ENCODE measurements at places on chromosomes 6 and 20. TPM values are rescaled to one million over a fixed set of nuclear protein-coding genes. Genes with fewer than 3 reads are reported as not detected.

DNA sequence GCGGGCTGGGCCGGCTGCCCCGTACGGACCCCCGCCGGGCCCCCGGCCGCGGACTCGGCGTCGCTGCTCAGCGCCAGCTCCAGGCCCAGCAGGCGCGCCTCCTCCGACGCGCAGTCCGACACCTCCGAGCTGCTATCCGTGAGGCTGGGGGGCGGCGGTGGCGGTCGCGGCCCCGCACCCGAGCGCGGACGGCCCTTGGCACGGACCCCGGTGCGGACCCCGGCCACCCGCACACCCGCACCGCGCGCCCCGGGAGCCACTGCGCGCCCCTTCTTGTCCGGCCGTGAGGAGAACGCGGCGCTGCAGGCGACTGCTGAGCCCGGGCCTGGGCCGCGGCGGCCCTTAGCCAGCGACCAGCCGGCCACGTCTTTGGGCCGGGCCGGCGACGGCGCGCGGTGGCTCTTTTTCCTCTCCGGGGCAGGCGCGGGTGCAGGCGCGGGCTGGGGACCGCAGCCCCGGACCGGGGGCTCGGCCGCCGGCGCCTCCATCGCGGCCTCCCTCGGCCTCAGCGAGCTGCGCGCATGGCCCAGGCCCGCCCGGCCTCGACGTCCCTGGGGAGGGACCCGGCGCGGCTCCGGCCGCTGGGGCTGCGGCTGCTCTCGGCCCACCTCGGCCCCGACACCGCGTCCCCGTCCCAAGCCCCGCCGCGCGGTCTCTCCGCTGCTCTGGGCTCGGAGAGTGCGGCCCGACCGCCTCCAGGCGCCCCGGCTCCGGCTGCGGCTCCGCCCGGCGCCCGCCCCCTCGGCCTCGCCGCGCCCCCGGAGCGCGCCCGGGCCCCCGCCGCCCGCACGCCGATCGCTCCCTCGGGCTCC lies 12.9 kb upstream of the TLDC2 start:
- no peak for DNase-seq

GRCh38 chr20:25206063-25206403 lies 10.5 kb downstream of the ENTPD6 start:
- no peak for DNase-seq

GRCh38 chr6:45645302-45645701 lies 267.6 kb upstream of the SUPT3H start:
- DNase-seq = no peak

GRCh38 chr20:40294175-40294574 lies 394.9 kb downstream of the MAFB start:
- DNase-seq = no peak

DNA sequence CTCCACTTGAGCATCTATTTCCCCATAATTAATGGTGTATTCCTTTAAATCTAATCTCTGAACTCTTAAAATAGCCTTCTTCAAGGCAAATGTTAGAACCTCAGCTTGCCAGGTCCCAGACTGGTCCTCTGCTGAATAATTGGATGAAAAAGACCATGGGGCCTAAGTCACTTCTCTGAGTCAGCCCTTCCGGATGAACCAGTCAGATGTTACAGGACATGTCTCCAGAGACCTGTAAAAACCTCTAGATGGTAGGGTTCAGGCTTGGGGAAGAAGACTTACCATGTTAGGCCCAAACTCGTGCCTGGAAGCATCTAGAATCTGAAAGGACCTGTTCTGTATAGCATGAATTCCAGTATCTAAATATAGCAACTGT lies 97.3 kb downstream of the CDKAL1 start:
- no peak for DNase-seq

- no peak for DNase-seq
These were observed 5.3 kb upstream of the TNFAIP3 start for GRCh38 chr6:137861550-137862337.

The EDN3 gene
- total RNA-seq = not detected

The IPCEF1 gene
- total RNA-seq = 17.6 TPM

The GSTA3 gene
- total RNA-seq = not detected

The SLC17A9 gene
- total RNA-seq = 11.8 TPM
